Gastrocnemius medialis (tissue), 4 donors: ENCODE measurements at places on chromosomes 7 and 10.
A peak's percentile ranks its signal among the peaks of the same experiment; 100 is the strongest.

GRCh38 chr10:22700489-22700888 is 13.9 kb downstream of the PIP4K2A start:
- DNase-seq = no peak

DNA sequence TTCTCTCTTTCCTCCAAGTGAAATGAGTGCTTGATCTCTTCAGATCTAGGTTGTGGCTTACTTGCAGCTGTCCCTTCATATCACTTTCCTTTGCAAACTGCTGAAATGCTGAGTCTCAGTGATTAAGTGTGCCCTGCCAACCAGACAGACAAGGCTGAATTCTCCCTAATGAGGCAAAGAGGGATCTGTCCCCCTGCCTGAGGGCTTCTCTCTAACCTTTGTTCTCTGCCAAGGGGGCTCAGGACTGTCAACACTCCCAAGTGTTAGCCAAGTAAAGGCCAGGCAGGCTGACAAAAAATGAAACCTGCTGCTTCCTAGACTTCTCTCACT is at the start of gene MSS51:
MSS51 (minus strand) TSS at position 24 of the 330 bp plus-strand sequence. CDS start 5,277 bp downstream, outside the sequence.
- peak; percentile 66 for DNase-seq

- no peak for DNase-seq
Observed at GRCh38 chr7:27249724-27250556, 7.3 kb downstream of the EVX1 start.

DNA sequence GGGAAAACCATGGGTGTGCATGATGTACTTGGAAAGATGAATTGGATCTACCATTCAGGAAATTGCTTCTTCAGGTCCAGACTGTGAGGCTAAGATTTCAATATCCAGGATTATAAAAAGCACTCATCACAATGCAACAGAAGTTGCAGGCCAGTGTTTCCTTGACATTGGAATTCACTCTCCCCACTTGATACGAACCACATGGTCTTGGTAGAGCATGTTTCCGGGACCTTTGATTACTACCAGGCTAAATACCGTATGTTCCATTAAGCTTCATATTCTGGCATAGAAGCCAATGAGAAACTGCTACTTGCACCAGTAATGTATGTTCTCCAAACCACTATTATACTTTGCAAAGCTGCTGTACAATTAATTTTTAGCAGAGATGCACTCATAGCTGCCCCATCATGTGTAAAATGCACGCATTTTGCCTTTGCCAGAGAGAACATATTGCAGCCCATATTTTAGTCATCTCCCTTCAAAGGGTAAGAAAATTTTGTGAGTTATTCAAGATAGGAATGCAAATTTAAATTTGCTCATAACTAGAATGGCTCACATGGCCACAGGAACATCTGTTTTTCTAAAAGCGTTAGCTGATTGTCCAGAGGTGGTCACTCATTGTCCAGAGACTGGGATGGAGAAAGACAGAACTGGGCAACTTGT is 8.1 kb downstream of the FRMD4A start:
- DNase-seq = no peak

- no peak for DNase-seq
Observed at GRCh38 chr7:318476-318875, 28.5 kb downstream of the FOXL3 start.

- no peak for DNase-seq
Observed at GRCh38 chr7:7957513-7957912, 11.1 kb upstream of the GLCCI1 start.

- DNase-seq = no peak
Observed at GRCh38 chr10:44723619-44724325, 187.4 kb upstream of the TMEM72 start.

- DNase-seq = no peak
Observed at GRCh38 chr10:28533186-28533564, 257 bp downstream of the WAC start.

DNA sequence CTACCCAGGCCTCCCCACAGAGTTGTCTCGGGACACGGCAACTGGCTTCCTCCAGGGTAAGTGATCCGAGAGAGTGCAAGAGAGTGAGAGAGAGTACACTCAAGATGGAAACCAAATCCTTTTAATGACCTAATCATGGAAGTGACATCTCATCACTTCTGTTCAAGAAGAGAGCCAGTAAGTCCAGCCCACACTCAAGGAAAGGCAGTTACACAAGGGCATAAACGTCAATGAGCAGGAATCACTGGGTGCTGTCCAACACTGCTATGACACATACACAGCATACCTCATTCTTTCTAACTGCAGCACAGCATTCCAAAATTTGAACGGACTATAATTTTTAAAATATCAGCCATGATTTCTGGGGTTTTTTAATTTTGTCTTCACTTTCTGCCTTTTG is 29.3 kb upstream of the OSBPL3 start:
- DNase-seq = no peak

DNA sequence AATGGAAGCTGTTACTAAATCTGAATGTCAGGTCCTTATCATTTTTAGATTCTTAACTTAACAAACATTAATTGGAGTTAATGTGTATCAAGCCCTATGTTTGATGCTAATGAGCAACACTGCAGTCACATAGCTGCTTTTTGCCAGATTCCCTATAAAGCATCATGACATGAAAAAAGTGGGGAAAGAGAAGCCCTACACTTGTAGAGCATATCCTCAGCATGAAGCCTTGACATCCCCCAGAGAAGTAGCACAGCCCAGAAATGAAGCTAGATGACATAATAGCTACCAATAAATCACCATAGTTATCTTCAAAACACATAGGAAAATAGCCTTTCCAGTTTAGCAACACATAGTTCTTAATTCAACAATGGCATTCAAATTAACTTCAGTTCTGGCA is 49.2 kb upstream of the CDK1 start:
- DNase-seq = no peak
